ENCODE measurements at places on chromosomes 7 and 10. TPM values are rescaled to one million over a fixed set of nuclear protein-coding genes. Genes with fewer than 3 reads are reported as not detected.

C10orf105 gene
- not detected for total RNA-seq

BZW2 gene
- 45.4 TPM for total RNA-seq

ANKRD1 gene
- total RNA-seq = 27.7 TPM

RNLS gene
- total RNA-seq = 23.0 TPM

CALHM3 gene
- not detected for total RNA-seq

ABCB8 gene
- 35.1 TPM for total RNA-seq

KEL gene
- not detected for total RNA-seq

ZNF786 gene
- total RNA-seq = 6.5 TPM

PDGFA gene
- 35.9 TPM for total RNA-seq

WNT8B gene
- total RNA-seq = not detected

ASAH2 gene
- total RNA-seq = 0.36 TPM

SYT15B gene
- total RNA-seq = under 0.01 TPM

MYH16 gene
- under 0.01 TPM for total RNA-seq

BET1 gene
- 22.4 TPM for total RNA-seq

CRHR2 gene
- not detected for total RNA-seq

AMZ1 gene
- 2.5 TPM for total RNA-seq

STAG3 gene
- total RNA-seq = 0.59 TPM

NPC1L1 gene
- not detected for total RNA-seq

CRTAC1 gene
- not detected for total RNA-seq
